ENCODE measurements at places on chromosomes 7 and 10. TPM values are rescaled to one million over a fixed set of nuclear protein-coding genes. Genes with fewer than 3 reads are reported as not detected.

Gene ASAH2
- 4.8 TPM for total RNA-seq

Gene TMEM140
- total RNA-seq = 2.8 TPM

Gene CDK1
- 78.0 TPM for total RNA-seq

Gene HGF
- not detected for total RNA-seq

Gene GATAD1
- 19.4 TPM for total RNA-seq

Gene ECHDC3
- total RNA-seq = 0.78 TPM

Gene GIMAP4
- total RNA-seq = 26.3 TPM

Gene CYP26C1
- total RNA-seq = 0.04 TPM

Gene FFAR4
- not detected for total RNA-seq

Gene KAZALD1
- 0.31 TPM for total RNA-seq
